ENCODE measurements at places on chromosomes 5 and 9.

DNA sequence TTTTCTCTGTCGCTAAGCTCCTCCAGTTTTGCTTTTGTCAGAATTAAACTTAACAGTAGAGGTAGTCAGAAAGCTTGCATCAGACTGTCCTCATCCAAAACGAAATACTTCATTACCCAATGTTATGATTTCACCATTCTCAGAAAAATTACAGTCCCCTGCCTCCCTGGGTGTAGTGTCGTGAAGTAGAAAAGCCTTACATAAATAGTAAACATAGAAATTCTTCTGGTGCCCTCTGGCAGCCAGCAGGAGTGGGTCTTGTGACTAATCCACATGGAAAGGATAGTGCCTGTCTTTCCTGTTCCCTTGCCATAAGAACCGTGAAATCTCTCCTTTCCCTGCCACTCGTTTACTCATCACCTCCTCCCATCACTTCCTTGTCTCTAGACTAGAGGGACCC is 230.6 kb downstream of the GNA14 start:
- no peak for DNase-seq

DNA sequence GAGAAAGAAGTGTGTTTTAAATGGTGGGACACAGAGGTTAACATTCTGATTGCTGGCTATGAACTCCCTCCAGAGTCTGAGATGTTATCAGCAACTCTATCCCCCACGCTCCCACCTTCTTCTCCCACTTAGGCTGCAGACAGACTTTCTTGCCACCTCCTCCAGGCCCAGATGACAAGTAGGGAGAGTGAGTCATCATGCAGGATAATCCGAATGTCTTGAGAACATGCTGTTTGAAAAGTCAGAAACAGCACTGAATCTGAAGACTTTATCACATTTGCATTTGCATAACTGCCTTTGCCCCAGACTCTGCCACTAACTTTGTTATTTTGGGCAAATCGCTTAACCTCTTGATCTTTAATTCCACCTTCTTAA is 139.8 kb downstream of the ESM1 start:
- no peak for DNase-seq

DNA sequence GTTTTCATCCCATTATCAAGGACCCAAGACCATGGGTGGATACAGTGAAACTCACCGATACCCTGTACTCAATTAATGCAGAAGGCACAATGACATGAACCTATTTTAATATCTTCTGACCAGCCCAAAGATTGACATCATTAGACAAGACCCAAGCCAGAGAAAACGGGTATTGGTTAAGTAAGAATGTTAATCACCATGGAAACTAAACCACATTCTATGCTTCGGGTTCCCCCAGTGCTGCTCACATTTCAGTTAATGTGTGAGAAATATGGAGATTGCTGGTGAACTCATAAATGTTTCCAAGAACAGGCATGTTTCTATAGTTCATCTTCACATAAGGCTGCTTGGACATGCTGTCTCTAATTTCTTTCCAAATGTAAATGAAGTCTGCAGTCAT is 77.0 kb downstream of the IRX2 start:
- no peak for DNase-seq

DNA sequence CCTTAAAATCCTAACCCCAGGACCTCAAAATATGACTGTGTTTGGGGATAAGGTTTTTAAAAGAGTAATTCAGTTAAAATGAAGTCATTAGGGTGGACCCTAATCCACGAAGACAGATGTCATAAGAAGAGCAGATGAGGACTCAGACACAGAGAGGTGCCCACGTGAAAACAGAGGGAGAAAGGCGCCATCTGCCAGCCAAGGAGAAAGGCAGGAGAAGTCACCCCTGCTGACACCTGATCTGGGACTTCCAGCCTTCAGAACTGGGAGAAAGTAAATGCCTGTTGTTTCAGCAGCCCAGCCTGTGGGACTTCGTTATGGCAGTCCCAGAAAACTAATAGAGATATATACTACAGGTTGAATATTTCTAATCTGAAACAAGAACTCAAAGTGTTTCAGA is 67.4 kb downstream of the ROR2 start:
- DNase-seq: no peak

DNA sequence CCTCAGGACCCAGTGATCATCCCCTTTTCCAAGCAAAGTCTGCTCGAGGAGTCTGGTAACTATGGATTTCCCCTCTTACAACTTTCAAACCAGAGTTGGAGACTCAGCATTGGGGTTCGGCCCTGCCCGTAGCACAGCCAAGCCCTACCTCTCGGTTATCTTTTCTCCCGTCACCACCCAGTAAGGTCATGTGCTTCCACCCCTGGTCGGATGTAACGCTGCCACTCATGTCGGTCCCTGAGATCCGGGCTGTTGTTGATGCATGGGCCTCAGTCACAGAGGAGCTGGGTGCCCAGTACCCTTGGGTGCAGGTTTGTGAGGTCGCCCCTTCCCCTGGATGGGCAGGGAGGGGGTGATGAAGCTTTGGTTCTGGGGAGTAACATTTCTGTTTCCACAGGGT is 1.2 kb downstream of the GALT start:
- DNase-seq: no peak

DNA sequence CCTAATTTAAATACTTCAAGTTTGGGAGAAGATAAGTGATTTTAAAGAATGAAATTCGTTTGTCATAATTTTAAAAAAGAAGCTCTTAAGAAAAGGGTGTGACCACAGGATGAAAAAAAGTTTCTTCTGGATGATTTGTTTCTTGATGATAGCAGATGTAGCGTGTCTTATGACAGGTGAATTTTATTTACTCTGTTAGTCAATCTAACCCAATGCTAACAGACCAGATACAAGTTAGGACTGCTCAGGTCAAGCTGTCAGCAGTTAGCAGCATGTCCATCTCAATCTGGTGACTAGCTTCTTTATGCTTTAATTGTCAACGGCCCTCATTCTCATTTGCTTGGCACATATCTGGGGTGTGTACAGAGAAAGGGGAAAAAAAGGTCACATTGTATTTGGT is 456.0 kb downstream of the BNC2 start:
- no peak for DNase-seq

GRCh38 chr5:59758566-59758965 is 135.0 kb downstream of the PDE4D start:
- DNase-seq: no peak
